ENCODE measurements at places on chromosomes 6 and 20.

DNA sequence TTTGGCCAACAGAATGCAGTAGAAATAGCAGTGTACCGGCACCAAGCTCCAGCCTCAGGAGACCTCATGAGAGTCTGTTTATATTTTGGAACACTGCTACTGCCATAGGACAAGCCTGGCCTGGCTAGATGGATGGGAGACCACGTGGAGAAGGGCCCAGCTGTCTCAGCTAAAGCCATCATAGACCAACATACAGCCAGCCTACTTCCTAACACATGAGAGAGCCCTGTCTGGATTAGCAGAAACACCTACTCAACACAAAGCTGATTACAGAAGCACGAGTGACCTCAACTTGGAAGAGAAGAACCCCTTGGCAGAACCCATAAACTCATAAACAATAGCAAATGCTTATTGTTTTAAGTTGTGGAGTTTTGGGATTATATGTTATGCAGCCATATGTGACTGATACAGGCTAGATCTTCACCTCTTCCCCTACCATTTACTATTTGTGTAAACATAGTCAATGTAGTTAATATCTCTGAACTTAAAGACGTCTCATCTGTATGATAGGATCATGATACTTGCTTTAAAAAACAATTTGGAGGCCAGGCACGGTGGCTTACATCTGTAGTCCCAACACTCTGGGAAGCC is 199.4 kb upstream of the ZNF217 start:
- H3K4me3 ChIP-seq: no peak overlapping the region
- no peak overlapping the region for H3K27ac ChIP-seq
- peaks cover 8% of the 10 kb centered on the region for H3K4me1 ChIP-seq
- H3K36me3 ChIP-seq: no peaks in the 10 kb centered on the region
- no peaks in the 10 kb centered on the region for H3K27me3 ChIP-seq
- no peak for DNase-seq

DNA sequence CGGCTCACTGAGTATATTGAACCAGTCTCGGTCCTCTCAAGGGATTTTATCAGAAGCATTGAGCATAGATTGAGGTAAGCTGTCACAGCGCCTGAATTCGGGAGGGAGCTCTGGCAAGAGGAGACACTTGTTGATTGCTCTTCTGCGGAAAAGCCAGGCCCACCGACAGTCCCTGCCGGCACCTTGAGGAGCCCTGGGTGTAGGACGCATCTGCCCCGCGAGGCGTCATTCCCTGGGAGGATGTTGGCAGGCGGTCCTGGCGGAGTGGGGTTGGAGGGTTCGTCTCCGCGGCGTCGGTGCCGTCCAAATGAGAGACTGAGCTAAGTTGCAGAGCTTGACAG is 843 bp downstream of the FBXO9 start:
- peak; percentile 15 for DNase-seq
- H3K36me3 ChIP-seq: no peaks in the 10 kb centered on the region
- H3K27me3 ChIP-seq: no peaks in the 10 kb centered on the region
- peak overlapping the region; percentile 20 for H3K27ac ChIP-seq
- peaks cover 18% of the 10 kb centered on the region for H3K4me1 ChIP-seq

DNA sequence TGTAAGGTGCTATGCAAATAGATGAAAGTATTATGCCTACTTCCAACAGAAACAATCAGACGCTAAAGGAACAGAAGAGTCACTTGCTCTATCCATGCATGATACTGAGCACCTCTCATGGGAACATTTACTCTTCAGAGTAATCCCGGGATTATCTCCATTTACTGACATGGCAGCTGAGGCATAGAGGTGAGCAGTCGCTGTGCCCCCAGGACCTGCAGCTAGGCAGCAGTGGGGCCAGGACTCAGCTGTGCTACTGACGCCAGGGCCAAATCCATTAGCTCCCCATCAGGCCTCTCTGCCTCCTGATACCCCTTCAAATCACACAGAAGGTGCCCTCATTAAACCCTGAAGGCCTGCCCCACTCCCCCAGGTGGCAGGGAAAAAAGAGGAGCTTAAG is 51.9 kb downstream of the TRAM2 start:
- peaks cover 10% of the 10 kb centered on the region for H3K36me3 ChIP-seq
- DNase-seq: no peak
- H3K27me3 ChIP-seq: no peaks in the 10 kb centered on the region
- H3K4me3 ChIP-seq: no peak overlapping the region
- peaks cover 8% of the 10 kb centered on the region for H3K4me1 ChIP-seq
- H3K27ac ChIP-seq: no peak overlapping the region

DNA sequence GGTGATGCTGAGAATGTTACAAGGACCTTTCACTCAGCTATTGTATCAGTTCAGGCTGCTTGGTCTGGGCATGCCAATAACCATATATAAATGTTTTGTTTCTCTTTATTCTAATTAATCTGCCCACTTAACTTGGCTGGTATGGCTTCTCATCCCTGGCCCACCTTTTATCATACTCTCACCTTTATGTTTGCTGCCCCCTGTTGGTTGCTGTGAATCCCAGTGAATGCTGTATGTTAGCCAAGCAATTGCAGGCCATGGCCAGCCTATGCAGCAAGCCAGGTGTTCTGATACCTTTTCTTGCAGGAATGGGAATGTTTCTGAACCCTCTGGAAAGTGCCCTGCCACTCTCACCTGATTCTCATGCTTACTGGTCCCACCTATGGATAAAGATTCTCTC is 54.6 kb downstream of the PCSK2 start:
- no peak overlapping the region for H3K4me3 ChIP-seq
- no peaks in the 10 kb centered on the region for H3K27me3 ChIP-seq
- no peak overlapping the region for H3K27ac ChIP-seq
- H3K36me3 ChIP-seq: no peaks in the 10 kb centered on the region

DNA sequence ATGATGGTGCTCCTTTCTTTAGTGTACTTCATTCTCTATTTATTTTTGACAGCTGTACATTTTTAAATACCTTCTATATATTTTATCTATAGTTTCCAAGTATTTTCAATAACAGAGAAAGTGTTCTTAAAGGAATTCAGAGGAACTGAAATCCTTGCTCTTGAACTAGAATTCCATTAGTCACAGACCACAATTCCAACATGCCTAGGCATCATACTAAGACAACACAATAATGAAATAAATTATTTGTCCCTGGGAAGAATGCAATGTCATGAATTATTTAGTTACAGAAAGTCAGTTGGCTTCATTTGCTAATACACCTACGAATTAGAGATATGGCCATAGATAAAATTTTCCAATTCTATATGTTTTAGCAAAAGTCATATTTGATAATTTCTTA is 671.2 kb downstream of the EPHA7 start:
- H3K27me3 ChIP-seq: no peaks in the 10 kb centered on the region
- no peak overlapping the region for H3K4me3 ChIP-seq
- DNase-seq: no peak

- no peaks in the 10 kb centered on the region for H3K36me3 ChIP-seq
- H3K4me1 ChIP-seq: no peaks in the 10 kb centered on the region
These were observed 52.8 kb upstream of the PNRC1 start for GRCh38 chr6:89027756-89028155.

DNA sequence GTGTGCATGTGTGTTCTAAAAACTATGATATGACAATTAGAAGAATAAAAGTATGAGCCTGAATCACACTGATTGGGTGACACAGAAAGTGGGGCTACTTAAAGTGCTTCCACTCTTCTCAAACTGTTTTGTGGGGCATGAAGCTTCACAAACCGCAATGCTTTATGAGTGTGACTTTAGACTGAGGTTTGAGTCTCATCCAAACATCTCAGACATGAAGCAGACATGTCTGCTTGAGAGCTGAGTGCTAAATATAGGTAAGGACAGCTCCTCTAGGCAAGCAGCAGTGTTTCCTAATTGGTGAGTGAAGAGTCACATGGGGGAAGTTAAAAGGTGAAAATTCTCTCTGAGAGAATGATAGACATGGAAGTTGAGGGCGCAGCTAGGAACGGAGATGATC is 726.9 kb upstream of the CITED2 start:
- H3K4me1 ChIP-seq: no peaks in the 10 kb centered on the region
- no peaks in the 10 kb centered on the region for H3K36me3 ChIP-seq
- peaks cover 1% of the 10 kb centered on the region for H3K27me3 ChIP-seq
- no peak overlapping the region for H3K27ac ChIP-seq
- no peak overlapping the region for H3K4me3 ChIP-seq

DNA sequence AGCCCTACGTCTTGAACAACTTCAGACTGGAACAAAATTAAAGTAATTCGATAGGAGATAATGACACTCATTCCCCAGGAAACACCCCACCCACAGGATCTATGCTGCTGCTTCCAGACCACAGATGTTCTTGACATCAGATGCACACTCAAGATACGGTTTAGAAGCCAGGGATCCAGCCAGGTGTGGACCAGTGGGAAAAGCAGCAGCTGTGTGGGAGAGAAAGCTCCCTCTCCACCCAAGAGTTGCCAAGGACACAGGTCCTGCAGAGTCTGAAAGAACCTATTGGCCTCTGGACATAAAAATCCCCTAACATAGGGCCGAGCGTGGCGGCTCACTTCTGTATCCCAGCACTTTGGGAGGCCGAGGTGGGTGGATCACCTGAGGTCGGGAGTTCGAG is 91.7 kb upstream of the NFATC2 start:
- H3K4me1 ChIP-seq: peaks cover 3% of the 10 kb centered on the region
- peaks cover 24% of the 10 kb centered on the region for H3K27me3 ChIP-seq
- no peak overlapping the region for H3K4me3 ChIP-seq
- no peaks in the 10 kb centered on the region for H3K36me3 ChIP-seq
- no peak overlapping the region for H3K27ac ChIP-seq
- DNase-seq: no peak

DNA sequence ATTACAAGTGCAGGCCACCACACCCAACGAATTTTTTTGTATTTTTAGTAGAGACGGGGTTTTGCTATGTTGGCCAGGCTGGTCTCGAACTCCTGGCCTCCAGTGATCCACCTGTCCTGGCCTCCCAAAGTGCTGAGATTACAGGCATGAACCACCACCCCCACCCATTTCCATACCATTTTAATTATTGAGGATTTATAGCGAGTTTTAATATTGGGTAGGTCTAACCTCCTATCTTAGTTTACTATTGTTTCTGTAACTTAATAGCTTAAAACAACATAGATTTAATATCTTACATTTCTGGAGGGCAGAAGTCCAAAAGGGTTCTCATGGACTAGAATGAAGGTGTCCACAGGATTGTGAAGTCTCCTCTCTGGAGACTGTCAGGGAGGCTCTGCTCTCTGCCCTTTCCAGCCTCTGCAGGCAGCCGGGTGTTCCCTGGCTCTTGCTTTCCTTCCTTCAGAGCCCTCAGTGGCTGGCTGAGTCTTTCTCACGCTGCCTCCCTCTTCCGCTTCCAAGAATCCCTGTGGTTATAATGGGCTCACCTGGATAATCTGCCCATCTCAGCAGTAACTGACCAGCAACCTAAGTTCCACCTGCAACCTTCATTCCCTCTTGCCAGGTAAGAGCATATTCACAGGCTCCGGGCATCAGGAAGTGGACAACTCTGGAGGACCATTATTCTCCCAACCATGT is 18.6 kb upstream of the BCAS4 start:
- H3K4me1 ChIP-seq: no peaks in the 10 kb centered on the region
- DNase-seq: no peak
- H3K36me3 ChIP-seq: no peaks in the 10 kb centered on the region
- H3K4me3 ChIP-seq: no peak overlapping the region
- peaks cover 4% of the 10 kb centered on the region for H3K27me3 ChIP-seq

GRCh38 chr6:137970368-137970767 is 103.3 kb downstream of the TNFAIP3 start:
- no peak for DNase-seq
- H3K4me3 ChIP-seq: no peak overlapping the region
- H3K27ac ChIP-seq: no peak overlapping the region
- peaks cover 3% of the 10 kb centered on the region for H3K27me3 ChIP-seq

- peaks cover 34% of the 10 kb centered on the region for H3K36me3 ChIP-seq
- peaks cover 2% of the 10 kb centered on the region for H3K4me1 ChIP-seq
- no peaks in the 10 kb centered on the region for H3K27me3 ChIP-seq
These were observed 9.1 kb downstream of the KIZ start for GRCh38 chr20:21134883-21135493.

DNA sequence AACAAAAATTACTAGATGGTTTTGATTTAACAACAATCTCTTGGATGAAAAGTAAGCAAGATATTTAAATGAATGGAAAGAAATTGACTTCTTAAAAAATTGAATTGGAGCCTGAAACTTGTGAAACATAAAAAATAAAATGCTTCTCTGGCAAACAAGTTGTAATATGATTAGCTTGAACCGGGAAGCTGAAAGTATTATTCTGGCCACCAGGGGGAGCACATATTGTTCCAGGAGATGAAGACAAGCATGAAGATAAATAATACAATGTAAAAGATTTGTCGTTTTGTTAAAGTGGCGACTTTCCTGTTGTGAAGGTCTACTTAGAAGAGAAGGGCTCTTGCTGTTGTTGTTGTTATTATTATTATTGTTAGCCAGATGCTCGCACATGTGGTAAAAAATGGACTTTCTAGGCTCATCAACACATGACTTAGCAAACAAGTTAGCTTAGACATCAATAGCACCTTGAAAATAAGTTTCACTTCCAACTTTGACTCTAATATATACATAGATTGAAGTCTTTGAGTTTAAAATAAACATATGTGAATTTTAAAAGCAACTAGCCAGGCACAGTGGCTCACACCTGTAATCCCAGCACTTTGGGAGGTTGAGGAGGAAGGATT is 14.2 kb downstream of the PAX1 start:
- no peak overlapping the region for H3K27ac ChIP-seq
- peaks cover 15% of the 10 kb centered on the region for H3K27me3 ChIP-seq
- H3K4me3 ChIP-seq: no peak overlapping the region
- H3K4me1 ChIP-seq: peaks cover 4% of the 10 kb centered on the region
- DNase-seq: no peak
- H3K36me3 ChIP-seq: peaks cover 3% of the 10 kb centered on the region

GRCh38 chr6:115838763-115839401 is 221.8 kb downstream of the FRK start:
- H3K27ac ChIP-seq: no peak overlapping the region
- H3K4me1 ChIP-seq: no peaks in the 10 kb centered on the region
- DNase-seq: no peak
- no peak overlapping the region for H3K4me3 ChIP-seq
- H3K27me3 ChIP-seq: no peaks in the 10 kb centered on the region

GRCh38 chr6:29791162-29791561 is 36.5 kb upstream of the HLA-G start:
- peak overlapping the region; percentile 94 for H3K4me3 ChIP-seq
- no peak for DNase-seq
- peaks cover 5% of the 10 kb centered on the region for H3K36me3 ChIP-seq
- H3K4me1 ChIP-seq: peaks cover 12% of the 10 kb centered on the region
- H3K27me3 ChIP-seq: peaks cover 12% of the 10 kb centered on the region

- no peak overlapping the region for H3K4me3 ChIP-seq
- no peaks in the 10 kb centered on the region for H3K27me3 ChIP-seq
- no peaks in the 10 kb centered on the region for H3K4me1 ChIP-seq
- DNase-seq: no peak
- H3K27ac ChIP-seq: no peak overlapping the region
These were observed 808.4 kb upstream of the EPHA7 start for GRCh38 chr6:94227741-94228140.

DNA sequence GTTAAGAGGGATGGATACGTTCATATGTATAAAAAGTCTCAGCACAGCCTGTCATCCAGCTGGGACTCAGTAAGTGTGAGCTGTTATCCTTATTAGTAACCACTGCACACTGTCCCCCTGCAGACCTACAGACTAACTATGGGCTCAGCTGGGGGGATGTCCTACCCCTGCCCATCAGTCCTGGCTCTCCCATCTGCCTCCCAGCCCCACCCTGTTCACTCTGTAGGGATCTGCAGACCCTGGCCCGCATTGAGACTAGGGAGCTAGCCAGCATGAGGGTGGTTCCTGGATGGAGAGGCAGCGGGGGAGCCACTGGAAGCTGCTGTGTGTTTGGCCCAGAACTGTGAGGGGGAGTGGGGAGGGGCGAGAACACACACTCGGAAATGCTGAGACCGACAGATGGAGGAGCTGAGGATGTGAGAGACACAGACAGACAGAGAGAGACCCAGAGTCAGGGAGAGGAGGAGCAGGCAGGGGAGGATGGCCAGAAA is 17.1 kb downstream of the XKR7 start:
- DNase-seq: no peak
- H3K27me3 ChIP-seq: peaks cover 8% of the 10 kb centered on the region
- H3K27ac ChIP-seq: no peak overlapping the region
- H3K36me3 ChIP-seq: no peaks in the 10 kb centered on the region

Data from memory B cell (primary cell).